ENCODE measurements at places on chromosomes 11 and 22.

DNA sequence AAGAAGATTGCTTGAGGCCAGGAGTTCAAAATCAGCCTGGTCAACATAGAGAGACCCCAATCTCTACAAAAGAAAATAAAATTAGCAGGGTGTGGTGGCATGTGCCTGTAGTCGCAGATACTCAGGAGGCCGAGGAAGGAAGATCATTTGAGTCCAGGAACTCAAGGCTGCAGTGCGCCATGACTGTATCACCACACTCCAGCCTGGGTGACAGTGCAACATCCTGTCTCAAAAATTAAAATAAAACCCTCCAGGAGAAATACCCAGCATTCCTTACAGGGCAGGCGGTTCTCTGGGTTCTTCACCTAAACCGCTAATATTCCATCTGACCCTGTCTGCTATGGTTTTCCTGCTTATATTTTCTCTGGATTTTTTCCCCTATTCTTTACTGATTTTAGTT is 13.5 kb downstream of the TCF20 start:
- no peak for DNase-seq

DNA sequence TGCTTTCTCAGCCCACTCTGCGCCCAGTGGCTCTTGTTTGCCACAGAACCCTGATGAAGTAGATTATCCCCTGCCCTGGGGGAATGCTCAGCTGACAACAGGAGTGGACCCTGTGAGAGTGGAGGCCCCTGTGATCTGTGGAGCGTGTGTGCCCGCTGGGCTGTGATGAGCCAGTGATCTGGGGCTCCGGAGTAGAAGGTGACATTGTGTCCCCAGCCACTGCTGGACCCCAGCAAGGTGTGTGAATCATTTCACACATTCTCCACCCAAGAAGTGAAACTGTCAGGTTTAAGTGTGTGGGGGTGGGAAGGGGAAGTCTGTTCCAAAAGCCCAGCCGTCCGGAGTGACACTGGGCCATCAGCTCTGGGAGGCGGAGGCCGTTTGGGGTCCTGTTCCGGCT is 33.1 kb upstream of the GRAMD4 start:
- DNase-seq: no peak

DNA sequence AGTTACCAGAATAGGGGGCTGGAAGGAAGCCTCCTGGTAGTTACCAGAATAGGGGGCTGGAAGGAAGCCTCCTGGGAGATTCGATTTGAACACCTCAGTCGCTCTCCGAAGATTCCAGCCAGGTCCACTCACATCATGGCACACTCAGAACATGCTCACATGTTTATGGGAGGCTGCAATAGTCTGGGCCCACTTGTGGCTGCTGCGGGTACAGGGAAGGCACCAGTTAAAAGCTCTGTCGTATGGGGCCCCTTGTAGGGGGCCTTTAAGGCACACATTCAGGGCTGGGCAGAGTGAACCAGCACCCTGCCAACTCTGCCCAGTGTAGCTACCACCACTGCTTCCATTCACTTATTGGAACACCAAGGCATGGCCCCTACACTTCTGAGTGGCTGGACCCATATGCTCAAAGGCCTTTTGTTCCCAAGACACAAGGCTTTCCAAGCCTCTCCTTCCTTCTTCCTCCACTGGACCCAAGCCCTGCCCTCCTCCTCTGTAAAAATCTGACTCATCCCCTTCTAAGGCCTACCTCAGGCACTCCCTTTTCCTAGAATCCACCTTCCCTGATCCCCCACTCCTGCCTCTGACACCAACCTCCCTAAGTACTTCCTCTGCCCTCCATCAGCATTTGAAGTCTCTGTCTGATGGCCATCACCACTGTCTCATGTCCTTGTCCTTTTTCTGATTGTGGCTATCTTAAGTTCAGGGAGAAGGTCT is 28.0 kb downstream of the USP35 start:
- DNase-seq: no peak

- DNase-seq: no peak
Observed at GRCh38 chr11:73976451-73977151, 6.0 kb downstream of the UCP2 start.

DNA sequence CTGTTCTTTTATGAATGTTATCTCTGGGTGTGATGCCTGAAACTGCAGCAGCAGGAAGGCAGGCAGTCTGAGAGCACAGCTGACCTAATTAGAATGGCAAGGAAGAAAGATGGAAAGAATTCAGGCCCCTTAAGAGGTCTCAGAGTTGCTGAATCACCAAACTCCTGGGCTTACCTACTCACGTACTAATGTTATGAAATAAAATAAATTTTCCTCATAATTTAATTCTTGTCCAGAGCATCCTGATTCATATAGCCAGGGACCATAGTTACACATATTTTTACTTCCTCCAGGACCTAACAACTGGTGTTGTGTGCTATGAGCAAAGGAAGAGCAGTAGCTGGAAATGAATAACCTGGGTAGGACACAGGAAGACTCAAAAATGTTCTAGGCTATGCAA is 41.9 kb downstream of the SNX19 start:
- DNase-seq: no peak

DNA sequence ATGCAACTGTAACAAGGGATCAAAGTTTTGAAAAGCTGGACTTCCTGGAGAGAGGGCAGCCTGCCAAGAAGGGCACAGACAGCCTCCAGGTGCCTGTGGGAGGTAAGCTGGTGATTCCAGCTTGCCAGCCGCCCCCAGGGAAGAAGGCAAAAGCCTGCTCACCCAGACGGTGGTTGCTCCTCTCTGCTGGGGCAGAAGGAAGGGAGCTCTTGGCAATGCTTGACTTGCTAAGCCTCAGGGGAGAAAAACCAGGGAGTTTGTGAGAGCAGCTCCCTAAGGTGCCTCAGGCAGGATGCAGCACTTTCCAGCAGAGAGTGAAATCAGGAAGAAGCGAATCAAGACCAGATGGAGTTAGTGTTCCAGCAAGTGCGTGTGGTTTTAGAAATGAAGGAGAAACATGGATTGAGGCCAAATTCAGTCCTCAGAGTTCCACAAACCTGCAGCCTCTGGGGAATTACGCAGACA is 553.6 kb downstream of the BUD13 start:
- DNase-seq: no peak

- no peak for DNase-seq
Observed at GRCh38 chr11:70952191-70952590, 300.2 kb downstream of the SHANK2 start.

- no peak for DNase-seq
Observed at GRCh38 chr22:42608823-42609361, 5.8 kb downstream of the POLDIP3 start.

- no peak for DNase-seq
Observed at GRCh38 chr11:26976389-26976788, 17.5 kb upstream of the FIBIN start.
